Activated T-cell treated with anti-CD3 and anti-CD28 coated beads, Interleukin-2, amount 50 U/mL, for 72 hours (primary cell): ENCODE measurements at places on chromosomes 1 and 21.

DNA sequence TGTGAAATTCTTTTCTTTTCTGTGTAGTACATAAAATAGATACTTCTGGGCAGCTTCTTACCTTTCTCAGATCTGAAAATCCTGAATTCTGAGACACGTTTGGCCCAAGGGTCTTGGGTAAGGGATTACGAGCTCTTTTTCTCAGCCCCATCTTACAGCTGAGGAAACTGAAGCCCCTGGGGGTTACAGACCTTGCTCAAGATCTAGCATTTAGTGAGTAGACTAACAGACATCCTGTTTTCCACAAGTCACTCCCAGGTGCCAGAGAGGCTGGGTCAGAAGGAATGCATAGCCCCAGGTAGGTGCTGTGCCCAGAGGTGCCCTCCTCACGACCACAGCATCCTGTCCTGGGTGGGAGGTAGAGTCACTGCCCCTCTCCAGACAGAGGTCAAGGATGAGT lies 13.2 kb upstream of the CREG1 start:
- DNase-seq = no peak

DNA sequence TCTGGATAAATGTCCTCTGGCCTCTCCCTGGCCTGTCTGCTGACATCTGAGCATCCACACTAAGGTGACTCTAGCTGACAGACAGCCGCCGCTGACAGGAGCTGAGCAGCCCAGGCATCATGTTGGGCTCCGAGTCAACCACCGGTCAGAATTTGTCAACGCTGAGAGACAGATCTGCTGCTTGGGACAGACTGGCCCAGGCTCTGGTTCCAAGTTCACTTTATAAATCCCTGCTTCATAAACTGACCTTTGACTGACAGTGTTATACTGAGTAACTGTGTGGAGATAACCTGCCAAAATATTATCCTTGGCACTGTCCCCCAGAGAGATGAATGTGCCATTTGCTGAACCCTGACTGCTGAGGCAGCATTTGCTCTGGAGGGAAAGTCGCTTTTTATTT lies 616.7 kb downstream of the NPHP4 start:
- no peak for DNase-seq

- DNase-seq = peak; percentile 92
Measured at GRCh38 chr1:109643385-109644230, 12.3 kb upstream of the GSTM4 start.

GRCh38 chr1:18413541-18414305 lies 67.0 kb upstream of the KLHDC7A start:
- DNase-seq = no peak

GRCh38 chr1:28421744-28422143 lies 52.2 kb downstream of the PHACTR4 start:
- DNase-seq = no peak

DNA sequence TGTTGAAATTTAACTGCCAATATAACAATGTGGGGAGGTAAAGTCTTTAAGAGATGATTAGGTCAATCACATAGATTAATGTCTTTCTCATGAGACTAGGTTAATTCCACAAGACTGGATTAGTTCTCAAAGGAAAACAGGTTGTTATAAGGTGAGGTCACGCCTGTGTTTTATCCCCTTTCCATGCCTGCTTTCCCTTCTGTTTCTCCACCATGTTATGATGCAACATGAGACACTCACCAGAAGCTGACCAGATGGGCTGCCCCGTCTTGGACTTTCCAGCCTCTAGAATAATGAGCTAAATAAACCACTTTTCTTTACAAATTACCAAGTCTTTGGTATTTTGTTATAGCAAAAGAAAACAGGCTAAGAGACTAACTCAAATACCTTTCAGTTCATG lies 70.8 kb downstream of the DDAH1 start:
- DNase-seq = no peak

DNA sequence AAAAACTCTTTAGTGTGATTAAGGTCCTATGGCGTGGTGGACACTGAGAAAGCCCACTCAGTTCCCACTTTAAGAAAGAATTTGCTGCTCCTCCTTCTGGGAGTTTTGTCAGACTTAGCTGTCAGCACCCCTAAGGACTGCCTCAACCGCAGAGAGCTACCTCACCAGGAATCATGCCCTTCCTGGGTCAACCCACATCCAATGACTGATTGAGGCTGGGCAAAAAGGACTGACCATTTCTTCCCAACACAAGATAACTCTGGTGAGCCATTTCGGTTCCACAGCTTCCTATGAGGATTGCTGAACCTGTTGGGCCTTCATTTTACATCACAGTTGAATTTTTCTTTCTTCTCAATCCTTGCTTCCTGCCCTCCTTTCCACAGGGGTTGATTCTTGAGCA lies 197.9 kb downstream of the NCAM2 start:
- DNase-seq = no peak

- no peak for DNase-seq
Measured at GRCh38 chr1:93395195-93395594, 49.5 kb downstream of the DR1 start.

GRCh38 chr1:168396508-168396907 lies 115.8 kb downstream of the TBX19 start:
- DNase-seq = no peak

DNA sequence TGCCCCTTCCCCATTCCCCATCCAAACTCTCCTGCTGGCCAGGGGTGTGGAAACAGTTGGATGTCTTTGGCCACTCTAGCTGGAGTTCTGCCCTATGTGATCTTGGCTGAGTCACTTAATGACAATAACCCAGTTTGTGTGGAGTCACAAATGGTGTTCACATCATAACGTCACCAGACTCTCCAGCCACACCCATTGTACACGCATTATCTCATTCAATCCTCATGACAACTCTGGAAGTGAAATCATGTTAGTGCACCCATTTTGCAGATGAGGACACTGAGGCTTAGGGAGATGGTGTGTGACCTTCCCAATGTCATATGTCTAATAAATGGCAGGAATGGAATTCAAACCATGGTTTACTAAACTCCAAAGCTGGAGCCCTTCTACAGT lies 1.2 kb upstream of the CDA start:
- DNase-seq = no peak

DNA sequence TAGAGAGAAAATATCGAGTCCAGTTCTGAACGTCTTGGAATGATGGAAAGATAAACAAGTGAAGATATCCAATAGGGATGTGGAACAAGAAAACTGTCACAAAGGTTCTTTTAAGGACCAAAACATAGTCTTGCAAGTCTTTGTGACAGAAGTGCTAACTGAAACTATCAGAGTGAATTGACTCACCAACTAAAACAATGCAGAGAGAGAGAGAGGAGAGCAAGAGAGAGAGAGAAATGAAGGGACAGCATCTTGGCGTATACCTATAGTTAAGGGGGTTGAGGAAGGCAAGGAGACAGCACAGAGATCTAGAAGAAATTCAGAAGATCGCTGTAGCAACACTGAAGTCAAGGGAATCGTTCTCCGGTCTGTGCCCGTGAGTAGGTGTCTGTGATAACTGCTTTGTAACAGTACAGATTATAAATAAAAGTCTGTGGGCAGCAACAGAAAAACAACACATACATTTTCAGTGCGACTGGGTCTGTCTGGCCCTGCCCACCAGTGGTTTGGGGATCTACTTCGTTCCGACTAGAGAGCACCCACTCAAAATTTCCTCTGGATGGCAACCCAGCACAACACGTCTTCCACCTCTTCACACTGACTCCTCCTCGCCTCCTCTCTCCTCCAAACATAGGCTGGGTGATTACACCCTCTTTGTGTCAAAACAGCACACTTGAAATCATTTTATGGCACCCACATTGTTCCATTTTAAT lies 4.8 kb upstream of the COA6 start:
- peak; percentile 16 for DNase-seq

DNA sequence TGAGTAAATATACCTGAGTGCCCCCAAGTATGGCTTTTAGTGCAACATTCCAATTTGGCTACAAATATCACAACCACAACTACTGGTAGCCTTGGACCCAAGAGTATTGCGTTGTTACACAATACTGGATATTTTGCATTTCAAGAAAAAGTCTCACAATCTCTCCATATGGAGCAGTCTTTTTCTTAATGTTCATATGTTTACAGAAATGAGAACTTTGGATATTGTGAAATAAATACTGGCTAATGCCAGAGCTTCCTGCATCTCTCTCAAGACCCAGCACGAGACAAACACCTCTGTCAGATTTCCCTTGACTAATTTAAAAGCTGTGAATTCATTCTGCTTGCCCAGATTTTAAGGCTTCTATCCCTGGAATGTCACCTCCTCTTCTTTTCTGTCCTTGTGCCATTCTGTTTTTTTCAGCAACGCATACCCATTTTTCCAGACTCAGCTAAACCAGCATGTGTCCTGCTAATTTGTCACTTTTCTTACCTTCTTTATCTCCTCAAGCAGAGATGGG lies 136.2 kb upstream of the BACE2 start:
- no peak for DNase-seq

GRCh38 chr1:247409869-247410544 lies 6.0 kb upstream of the NLRP3 start:
- peak; percentile 61 for DNase-seq

GRCh38 chr1:15820478-15820877 lies 13.0 kb upstream of the UQCRHL start:
- no peak for DNase-seq

- DNase-seq = no peak
Measured at GRCh38 chr1:17979815-17980214, 127.8 kb upstream of the IGSF21 start.

DNA sequence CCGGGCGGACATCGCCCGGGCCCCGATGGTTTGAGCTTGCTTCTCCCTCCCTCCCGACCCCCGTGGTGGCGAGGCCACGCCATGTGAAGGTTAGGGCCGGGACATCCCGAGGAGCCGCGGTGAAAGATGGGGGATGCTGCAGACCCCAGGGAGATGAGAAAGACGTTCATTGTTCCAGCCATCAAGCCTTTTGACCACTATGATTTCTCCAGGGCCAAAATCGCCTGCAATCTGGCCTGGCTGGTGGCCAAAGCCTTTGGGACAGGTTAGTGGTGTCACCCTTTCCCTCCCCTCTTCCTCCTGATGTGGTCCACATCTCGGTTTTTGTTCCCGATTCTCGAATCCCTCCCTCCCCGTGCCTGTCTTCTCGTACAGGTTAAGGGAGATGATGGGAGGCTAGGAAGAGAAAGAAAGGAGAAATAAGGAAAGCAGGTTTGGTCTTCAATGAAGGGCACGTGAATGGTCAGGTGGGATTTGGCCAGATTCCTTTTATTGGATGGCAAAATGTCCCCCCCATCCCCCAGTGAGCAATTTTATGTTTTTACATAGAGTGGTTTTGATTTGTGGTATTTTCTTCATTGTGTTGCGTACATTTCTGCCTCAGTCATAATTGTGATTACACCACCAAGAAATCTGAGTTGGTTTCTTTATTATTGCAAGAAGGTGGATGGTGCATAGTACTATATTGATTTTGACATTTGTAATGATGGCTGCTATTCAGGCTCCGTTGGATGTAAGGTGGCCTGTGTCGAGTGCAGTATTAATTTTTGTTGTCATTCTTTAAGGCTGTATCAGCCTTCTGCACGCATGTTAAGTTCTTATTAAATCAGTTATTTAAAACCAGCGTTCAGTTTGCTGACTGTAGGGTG lies 1.2 kb downstream of the CAMSAP2 start:
- no peak for DNase-seq

DNA sequence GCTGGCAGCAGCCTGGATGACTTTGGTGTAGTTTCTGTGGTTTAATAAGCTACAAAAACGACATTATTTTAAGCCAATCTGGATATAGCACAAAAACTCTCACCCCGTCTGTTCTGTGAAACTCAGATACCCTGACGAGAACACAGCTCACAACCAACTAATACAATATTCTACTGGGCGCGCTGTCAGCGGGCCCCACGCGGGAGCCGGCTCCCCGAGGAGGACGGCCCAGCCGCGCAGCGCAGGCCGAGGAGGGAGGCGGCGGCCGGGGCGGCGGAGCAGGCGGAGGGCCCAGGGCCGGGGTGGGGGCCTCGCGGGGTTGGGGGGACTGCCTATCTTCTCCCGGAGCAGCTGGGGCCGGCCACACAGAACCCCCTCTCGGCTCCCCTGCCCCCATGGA lies 87.2 kb upstream of the POU3F1 start:
- DNase-seq = no peak

DNA sequence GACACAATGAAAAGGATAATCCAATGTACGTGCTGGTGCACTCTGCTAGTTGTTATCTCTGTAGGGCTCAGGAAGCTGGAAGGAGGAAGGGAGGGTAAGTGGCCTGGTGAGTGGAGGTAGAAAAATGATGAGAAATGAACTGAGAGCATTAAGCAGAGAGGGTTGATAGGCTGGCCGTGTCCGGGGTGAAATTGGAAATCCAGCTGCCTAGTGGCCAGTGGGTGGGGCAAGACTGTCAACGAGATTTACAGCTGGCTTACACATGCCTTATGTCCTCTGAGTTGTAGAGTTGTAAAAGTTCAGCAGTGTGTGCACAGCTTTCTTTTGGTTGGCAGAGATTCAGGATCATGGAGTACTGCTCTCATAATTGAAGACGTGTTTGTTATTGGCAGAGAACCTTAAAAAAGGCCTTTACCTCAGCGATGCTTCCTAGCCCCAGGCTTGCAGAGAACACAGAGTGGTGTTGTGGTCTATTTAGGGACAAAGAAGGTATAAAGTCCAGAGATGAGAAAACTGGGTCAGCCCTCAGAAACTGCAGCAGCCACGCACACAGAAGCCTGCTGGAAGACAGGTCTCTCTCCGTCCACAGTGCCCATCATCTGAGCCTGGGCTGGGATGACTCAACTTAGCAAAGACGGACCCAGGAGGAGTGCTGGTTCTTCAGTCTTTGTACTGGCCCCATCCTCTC lies 132.4 kb downstream of the EDEM3 start:
- DNase-seq = no peak

DNA sequence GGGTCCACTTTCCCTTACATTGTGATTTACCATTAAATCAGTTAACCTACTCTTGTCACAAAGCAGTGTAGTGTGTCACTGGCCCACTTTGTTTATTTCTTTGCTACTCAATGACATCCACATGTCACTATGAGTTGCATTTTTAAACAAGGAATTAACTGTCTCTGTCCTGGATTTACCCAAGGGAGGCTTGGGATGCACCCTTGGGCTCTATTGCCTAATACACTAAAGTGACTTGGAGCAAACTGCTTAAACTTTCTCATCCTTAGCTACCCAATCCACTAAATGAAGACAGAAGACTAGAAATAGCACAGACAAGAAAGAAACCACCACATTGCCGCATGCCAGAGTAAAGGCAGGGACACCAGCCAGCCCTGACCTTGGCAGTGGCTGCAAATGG lies 136.2 kb upstream of the TIAM1 start:
- DNase-seq = no peak
